ENCODE measurements at places on chromosomes 3 and 15.

GRCh38 chr3:188926741-188927511, 244.8 kb upstream of the TPRG1 start:
- no peak for DNase-seq

DNA sequence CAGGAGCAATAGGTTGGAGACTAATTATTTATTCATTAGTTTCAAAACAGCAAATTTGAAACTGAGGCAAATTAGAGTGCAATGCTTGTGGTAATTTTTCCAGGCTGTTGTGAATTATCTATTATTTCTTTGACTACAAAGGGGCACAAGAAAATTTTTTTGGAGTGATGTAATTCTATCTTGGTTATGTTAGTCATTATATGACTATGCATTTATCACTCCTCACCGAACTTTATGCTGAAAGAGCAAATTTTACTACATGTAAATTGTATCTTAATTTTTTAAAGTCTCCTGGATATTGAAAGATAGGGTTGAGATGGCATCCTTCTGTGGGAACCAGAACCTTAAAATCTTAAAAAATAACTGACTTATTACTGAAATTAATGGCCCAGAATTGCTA, 320.0 kb upstream of the ROBO1 start:
- peak; percentile 55 for DNase-seq

DNA sequence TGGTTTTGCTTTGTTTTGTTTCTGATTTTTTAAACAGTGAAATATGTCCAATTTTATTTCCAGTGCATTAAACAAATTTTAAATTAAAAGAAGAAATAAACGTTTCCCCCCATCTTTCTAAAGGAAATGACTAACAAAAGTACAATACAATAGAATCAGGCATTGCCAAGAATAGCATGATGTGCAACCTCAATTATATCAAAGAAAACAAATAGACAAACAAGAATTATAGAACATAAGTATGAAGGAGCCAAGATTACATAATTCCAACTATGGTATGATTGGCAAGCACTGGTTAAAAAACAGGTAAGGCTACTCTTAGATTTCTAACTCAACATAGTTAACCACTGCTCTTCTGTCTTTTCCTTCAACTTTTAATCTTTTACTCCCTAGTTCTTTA, 26.4 kb downstream of the TIGIT start:
- peak; percentile 17 for DNase-seq

DNA sequence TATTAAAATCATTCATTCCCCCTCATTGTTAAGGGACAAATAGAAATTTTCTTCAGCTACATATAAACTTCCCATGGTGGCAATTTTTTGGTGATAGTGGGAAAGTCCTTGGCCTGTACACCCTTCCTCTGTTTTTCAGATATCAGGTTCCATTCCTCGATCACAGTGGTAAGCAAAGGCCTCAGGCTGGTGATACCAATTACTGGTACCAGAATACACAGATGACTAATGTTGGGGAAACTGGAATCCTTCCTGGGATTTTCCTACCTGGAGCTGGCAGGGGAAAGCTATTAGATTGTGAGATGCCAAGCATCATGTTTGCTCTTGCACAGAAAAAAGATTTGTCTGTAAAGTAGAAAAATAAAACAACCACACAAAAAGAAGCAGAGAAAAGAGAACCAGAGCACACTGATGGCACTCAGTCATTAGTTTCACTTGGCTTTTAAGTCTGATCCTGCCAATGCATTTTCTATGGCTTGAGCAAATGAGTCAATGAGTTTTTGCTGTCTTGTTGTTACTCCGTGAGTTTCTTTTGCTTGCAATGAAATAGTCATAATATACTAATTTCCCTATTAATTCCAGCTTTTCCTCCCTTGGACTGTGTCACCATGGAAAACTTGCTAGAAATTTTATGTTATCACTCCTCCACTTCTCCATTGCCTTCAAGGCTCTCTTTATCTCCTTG, 795.0 kb downstream of the ROBO1 start:
- no peak for DNase-seq

DNA sequence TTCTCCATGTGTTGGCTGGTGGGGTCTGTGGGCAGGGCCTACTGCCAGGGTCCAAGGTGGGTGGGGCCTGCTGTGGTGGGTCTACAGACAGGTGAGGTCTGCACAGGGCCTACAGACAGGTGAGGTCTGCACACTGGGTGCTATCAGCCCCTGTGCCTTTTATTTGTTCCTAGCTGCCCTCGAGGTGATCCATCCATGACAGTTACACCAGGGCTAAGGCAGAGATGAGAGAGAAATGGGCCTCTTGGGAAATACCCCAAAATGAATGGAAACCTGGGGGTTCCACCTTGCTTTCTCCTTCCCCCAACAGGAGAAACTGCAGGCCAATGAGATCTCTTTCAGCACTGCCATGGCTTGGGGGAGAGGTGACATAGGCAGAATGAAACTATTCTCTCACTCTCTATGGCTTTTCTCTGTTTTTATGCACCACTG, 36.4 kb downstream of the CFAP100 start:
- DNase-seq, result no peak

Data from fibroblast of lung (primary cell).